ENCODE measurements at places on chromosomes 1 and 21.

DNA sequence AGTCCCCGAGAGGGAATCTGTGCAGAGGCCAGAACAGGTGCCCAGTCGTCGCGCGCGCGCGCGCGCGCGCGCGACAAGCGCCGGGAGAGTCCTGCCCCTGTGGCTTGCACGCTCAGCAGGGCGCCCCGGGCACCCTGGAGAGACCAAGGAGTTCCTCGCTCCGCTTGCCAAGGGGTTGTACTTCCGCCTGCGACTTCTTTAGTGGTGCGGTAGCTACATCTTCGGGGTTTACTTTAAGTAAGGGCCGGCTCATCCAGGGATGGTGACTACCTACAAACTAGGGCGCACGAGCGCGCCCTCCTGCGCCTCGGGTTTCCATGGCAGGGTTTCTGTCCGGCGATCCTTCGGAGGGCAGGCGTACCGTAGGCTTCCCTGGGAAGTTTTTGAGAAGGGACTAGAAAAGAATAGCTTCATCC, 1.4 kb downstream of the LHX4 start:
- no peak for DNase-seq

DNA sequence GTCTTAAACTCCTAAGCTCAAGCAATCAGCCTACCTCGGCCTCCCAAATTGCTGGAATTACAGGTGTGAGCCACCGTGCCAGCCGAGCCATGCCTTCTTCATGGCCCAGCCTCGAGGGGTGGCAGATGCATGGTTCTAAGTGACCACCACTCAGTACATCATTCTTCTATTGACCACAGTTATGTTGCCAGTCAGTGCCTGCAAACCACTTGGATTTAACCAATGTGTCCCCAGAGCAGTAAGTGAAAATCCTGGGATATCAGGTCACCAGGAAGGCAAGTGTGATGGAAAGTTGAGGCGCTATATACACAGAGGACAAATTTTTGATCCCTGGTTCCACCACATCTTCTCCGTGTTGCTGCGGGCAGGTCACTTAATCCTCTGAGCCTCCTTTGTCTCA, 37.0 kb upstream of the RD3 start:
- DNase-seq: no peak

- DNase-seq: no peak
Measured at GRCh38 chr1:218164930-218165700, 120.0 kb upstream of the RRP15 start.

- DNase-seq: peak; percentile 19
Measured at GRCh38 chr1:23341931-23342692, 2.0 kb downstream of the HNRNPR start.

- DNase-seq: no peak
Measured at GRCh38 chr1:22153660-22154437, 11.0 kb upstream of the WNT4 start.

DNA sequence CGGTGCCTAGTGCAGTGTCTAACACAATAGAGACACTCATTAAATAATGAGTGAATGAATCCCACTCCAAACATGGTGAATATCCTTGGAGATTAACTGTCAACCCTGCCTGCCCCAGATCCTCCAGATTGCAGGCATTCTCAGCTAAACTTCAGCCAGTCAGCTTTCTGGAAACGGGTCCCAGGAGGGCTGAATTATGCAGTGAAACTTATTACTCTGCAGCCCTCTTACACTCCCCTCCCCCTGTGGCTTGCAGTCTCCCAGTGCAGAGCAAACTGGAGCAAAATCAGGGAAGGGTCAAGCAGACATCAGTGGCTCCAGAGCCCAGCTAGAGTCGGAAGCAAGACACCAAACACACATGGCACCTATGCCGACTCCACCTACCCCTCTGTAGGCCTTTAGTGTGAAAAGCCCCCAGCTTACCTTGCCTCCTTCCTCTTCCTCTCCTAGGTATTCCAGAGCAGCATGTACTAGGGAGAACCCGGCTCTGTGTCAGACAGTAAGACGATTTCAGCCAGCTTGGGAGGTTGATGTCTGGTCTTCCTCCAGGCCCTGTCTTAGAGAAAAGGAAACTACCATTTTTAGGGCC, 6.5 kb upstream of the RGS16 start:
- DNase-seq: no peak

- DNase-seq: peak; percentile 56
Measured at GRCh38 chr1:12618965-12619791, 1.2 kb upstream of the DHRS3 start.

- no peak for DNase-seq
Measured at GRCh38 chr21:33433425-33434114, 30.4 kb downstream of the IFNGR2 start.

DNA sequence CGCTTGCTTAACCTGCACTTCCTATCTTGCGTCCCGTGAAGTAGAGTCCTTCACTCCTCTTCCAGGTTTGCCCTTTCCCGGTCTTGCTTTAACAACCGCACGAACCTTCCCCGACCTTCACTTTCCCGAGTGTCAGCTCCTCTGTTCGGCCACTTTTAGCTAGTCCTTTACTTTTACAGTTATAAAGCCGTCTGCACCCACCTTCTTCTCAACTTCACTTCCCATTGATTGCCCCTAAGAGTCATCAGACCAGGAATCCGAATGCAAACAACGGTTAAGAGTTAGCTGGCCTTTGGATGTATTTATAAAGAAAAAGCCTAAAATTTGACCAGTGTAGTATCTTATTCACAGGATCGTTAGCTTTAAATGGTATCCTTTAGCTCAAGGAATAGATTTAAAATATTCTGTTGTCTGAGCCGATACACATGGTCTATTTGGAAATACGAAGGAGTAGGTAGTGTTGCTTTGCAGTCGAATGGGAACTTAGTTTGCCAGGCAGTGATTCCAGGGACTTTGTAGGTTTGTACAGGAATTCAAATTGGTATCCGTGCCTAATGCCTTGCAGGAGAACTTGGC, 1.4 kb downstream of the PPP2R5A start:
- DNase-seq: no peak

DNA sequence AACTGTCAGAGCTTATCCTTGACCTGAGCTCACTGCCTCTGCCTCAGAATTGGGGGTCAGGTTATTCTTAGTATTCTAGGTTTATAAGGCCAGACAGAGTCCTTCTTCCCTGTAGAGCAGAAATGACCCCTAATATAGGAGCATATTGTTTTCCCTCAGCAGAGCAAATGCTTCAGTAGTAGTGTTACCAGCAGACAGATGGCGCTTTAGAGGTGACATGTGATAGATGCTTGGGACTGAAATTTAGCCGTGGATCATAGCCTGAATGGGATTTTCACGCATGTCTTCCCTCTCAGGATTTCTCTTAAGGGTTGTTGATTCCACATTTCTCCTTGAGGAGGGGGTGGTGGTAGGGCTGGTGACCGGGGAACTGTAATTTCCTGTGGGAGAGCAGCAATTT, 24.5 kb downstream of the ADARB1 start:
- no peak for DNase-seq

GRCh38 chr1:78176448-78176847, 130.7 kb downstream of the GIPC2 start:
- no peak for DNase-seq

DNA sequence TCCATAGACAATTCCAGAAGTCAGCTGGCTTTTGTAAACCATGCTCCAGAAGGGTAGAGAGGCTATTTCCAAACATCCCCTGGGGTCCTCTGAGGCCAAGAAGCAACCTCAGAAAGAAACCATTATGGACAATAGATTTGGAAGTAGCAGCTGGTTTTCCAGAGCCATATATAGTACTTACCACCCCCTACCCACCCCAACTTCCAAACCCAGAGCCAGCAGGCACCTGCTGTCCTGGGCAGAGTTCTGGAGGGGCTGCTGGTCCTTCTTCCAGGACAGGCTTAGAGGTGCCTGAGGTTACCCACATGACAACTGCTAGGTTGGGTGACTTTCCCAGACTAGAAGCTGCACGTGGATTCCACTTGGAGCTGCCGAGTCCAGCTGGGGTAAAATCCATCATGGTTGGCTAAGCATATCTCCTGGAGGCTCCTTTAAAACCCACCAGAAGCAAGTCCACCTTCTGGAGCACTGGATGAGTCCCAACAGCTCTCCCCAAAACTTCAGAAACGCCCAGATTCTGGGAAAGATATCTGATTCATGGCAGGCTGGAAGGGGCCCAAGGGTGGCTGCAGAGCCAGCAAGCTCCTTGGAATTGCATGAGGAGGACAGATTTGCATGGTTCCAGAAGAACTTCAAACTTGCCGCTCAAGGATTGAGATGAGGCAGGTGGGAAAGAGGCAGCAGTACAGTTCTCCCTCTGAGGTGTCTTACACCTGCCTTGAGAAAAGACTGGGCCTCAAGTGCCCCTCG, 5.8 kb downstream of the MYCL start:
- DNase-seq: no peak

All from CD4-positive, alpha-beta T cell treated with Interleukin-12 subunit alpha and Interleukin-12 subunit beta, for 1 hour (primary cell).